Glutamatergic neuron (in vitro differentiated cells): ENCODE measurements at places on chromosomes 1 and 21.

DNA sequence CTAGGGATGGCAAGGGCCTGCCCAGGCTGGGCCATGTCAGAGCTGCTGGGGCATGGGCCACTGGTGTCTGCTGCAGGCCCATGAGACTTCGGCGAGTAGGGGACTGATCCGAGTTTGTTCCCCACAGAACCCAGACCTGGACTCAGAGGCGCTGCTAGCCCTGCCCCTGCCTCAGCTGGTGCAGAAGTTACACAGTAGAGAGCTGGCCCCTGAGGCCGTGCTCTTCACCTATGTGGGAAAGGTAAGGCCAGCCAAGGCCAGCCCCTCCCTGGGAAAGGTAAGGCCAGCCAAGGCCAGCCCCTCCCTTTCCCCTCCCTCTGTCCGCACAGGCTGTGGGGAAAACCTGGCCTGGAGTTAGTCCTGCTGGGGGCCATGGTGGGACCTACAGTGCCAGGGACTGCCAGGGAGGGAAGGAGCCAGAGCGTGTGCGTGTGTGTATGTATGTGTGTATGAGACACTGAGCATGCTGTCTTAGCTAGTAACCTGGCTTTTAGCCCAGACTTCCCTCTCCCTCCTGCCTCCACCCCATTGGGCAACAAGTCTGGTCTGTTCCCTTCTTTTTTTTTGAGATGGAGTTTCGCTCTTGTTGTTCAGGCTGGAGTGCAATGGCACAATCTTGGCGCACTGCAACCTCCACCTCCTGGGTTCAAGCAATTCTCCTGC is 8.0 kb downstream of the FAAH start:
- DNase-seq = no peak

DNA sequence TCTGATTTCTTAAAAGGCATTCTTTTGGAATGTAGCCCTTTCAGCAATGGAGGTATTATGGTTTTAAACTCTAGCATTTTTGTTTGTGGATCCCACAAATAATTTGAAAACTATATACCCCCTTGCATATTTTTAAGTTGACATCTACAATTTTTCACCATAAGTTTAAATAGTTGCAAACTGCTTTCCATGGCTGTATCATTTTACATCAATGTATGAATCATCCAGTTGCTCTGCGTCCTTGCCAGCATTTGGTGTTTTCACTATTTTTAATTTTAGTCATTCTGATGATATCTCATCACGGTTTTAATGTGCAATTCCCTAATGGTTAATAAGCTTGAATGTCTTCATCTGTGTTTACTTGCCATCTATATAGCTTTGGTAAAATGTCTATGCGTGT is 20.7 kb downstream of the DIPK1A start:
- DNase-seq = no peak

DNA sequence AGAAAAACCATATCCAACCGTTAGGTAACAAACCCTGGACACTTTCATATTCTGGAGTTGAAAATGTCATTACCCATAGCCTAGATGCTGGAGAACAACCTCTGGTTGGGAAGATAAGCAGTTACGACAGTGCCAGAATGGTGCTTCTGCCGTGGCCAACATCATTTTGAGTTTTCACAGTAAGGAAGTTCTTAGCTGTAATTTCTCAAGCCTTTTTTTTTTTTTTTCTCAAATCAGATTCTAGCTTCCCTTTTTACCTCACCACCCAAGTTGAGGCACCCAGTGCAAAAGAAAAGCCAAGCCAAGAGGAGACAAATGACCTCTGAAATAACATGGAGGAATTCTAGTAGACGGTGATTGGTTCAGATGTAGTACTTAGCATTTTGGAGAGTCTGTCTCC is 21.8 kb downstream of the PPT1 start:
- no peak for DNase-seq

DNA sequence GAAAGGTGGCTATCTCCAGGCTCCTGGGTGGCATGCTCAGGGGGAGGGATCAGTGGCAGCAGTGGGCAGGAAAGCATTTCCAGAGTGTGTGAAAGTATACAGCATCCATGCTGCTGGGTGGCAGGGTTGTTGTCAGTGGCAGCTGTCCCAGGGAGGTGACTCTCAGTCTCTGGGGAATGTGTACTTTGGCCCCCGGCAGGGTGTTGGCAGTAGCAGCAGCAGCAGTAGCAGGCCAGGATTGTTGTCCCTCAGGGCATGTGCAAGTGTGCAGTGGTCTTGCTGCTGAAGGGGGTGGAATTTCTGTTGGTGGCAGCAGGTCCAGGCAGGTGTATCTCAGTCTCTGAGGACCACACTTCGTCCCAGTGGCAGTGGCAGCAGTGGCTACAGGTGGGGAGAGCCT is 71.7 kb upstream of the GUCA2B start:
- no peak for DNase-seq

DNA sequence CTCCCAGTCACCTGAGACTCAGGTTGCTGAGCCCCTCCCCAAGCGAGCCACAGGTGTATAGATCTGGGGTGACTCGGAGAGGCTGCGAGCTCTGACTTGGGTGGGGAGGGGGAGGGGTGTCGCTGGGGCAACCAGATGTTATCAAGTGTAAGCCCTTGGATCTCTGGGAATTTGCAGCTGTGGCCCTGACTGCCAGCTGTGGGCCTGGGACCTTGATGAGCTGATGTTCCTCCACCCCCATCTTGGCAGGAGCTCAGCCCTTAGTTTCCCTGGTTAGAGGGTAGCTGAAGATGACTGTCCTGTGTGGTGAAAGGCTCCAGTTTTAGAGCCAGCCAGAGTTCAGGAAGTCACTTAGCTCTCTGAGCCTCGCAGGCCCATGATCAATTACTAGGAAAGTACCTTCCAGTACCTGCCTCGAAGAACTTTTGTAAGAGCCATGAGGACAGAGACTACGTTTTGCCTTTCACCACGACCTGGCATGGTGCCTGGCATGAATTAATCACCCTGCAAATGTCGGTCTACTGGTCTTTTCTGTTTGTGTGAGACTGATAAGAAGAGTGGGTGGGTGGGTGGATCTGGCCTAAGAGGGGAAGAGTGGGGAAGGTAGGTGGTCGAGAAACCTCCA is 55.8 kb downstream of the YARS1 start:
- no peak for DNase-seq
